ENCODE measurements at places on chromosomes 13 and 19.

DNA sequence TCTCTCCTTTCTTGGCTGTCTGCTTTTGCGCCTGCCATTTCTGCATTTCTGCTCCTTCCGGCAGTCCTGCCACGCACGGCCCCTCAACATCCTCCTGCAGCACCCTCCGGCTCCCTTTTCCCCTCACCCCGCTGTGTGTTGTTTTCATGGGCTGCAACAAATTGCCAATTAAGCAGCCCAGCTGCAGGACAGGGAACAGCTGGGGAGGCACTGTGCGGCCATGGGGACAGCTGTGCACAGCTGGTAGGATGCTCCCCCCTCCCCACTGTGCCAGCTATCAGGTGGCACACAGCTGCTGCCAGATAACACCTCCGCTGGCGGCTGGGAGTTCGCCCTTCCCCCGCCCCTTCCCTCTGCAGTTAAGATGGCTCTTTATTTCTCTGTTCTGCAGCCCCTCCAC is 25.4 kb downstream of the LYL1 start:
- no peak for DNase-seq

DNA sequence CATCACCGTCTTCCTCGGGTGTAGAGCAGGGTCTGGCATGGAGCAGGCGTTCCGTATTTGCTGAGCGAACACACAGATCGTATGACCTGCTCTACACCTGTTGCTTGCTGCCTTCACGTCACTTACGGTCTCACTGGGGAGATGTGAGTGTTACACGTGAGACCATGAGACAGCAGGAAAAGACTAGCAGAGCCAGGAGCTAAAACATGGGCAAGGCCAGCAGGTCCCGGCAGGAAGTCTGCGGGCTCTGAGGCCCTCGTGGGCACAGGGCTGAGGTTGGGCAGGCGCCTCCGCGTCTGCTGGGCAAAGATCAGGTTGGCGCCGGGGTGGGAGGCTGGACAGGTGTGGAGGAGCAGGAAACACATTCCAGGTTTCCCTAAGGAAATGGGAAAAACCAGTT is 19.7 kb upstream of the GTF3A start:
- no peak for DNase-seq

GRCh38 chr13:46963904-46964303 is 67.1 kb upstream of the HTR2A start:
- no peak for DNase-seq

DNA sequence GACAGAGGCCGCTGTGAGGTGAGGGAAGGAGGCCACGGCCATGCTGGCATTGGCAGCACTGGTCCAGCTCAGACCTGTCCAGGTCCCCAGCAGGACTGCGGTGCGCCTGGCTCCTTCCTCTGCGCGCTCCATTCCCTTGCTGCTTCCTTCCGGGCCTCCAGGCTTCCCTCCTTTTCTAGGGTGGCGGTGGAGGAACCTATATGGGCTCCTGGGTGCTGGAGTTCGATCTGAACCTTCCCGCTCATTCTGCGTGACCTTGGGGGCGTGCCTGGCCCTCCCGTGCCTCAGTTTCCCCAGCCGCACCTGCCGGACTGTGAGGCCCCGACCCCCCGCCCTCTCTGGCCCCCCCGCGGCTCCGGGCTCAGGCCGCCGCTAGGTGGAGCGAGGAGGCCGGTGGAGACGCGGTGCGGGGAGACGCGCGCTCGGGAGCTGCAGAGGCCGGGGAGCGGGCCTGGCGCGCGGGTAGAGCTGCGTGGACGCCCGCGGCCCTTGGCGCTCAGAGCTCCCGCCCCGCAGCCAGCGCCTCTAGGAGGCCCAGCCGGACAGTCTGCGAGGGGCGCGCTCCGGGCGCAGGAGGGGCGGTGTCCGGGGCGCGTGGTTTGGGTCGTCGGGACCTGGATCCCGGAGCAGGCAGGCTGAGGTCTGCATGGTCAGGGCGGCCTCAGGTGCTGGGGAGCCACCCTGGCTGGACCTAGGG is 29.9 kb downstream of the EFNA2 start:
- DNase-seq = no peak
